SK-N-SH (cell line): ENCODE measurements at places on chromosomes 4 and X. TPM values are rescaled to one million over a fixed set of nuclear protein-coding genes. Genes with fewer than 3 reads are reported as not detected.

Gene EXOC1L
- polyA plus RNA-seq: not detected in 2 replicates

Gene SPATA18
- 0.84 and 1.2 TPM in 2 replicates for polyA plus RNA-seq

Gene MORC4
- polyA plus RNA-seq: 12.5 and 13.7 TPM in 2 replicates

Gene ANTXR2
- polyA plus RNA-seq: 48.8 and 60.7 TPM in 2 replicates

Gene SYTL5
- 0.74 and 0.84 TPM in 2 replicates for polyA plus RNA-seq

Gene DGAT2L6
- polyA plus RNA-seq: 0.05 TPM in 1 of 2 replicates, not detected in the other

Gene COL4A6
- not detected in 2 replicates for polyA plus RNA-seq
